Naive thymus-derived CD4-positive, alpha-beta T cell (primary cell): ENCODE measurements at places on chromosomes 2 and 18. TPM values are rescaled to one million over a fixed set of nuclear protein-coding genes. Genes with fewer than 3 reads are reported as not detected.

DNA sequence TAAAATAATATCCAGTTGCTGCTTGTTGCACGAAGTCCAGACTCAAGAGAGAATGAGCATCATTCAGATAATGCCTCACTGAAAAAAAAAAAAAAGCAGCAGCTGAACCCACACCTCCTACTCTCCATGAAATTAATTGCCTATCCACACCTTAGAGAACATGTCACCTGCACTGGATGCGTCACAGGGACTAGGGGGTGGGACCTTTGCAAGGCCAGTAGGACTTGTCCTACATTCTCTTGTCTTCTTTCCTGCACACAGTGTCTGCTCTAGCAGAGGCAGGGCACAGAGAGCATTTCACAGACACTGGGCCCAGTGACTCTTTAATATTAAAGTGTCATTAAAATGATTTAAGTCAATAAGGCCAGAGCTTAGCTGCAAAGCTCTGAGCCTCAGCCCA, at the start of gene ABCA12:
TSS of gene ABCA12 (minus strand) at position 148 of the 400 bp plus-strand sequence. CDS start 418 bp downstream, outside the sequence.
- H3K4me1 ChIP-seq: no peaks in the 10 kb centered on the region
- no peak within 1 kb of the TSS for H3K27ac ChIP-seq
- no peak within 1 kb of the TSS for H3K4me3 ChIP-seq
- no peak for DNase-seq

- H3K4me1 ChIP-seq: no peaks in the 10 kb centered on the region
- no peaks in the 10 kb centered on the region for H3K36me3 ChIP-seq
These were observed 47.9 kb downstream of the COL3A1 start for GRCh38 chr2:189022053-189022481.

GRCh38 chr2:51994123-51994763, 962.3 kb upstream of the NRXN1 start:
- no peak for DNase-seq
- H3K27me3 ChIP-seq: no peaks in the 10 kb centered on the region
- H3K27ac ChIP-seq: no peak overlapping the region
- H3K36me3 ChIP-seq: no peaks in the 10 kb centered on the region
- no peaks in the 10 kb centered on the region for H3K4me1 ChIP-seq

DNA sequence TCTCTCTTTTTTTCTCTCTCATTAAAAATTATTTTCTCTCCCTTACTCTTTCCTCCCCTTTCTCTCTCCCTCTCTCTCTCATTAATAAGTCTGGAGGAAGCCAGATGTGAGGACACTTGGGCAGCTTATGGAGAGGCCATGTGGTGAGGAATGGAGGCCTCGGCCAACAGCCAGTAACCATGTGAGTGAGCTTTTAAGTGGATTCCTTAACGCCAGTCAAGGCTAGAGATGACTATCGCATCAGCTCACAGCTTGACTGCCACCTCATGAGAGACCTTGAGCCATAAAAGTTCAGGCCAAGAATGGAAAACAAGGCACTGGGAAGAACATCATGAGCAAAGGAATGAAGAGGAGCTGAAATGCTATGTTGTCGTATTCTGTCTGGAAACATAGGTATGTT, 39.1 kb downstream of the ETAA1 start:
- no peaks in the 10 kb centered on the region for H3K27me3 ChIP-seq
- H3K27ac ChIP-seq: no peak overlapping the region
- H3K4me3 ChIP-seq: no peak overlapping the region

The MYL1 gene
- total RNA-seq: not detected

The RUFY4 gene
- total RNA-seq: 2.4 TPM

- no peak for DNase-seq
- H3K36me3 ChIP-seq: no peaks in the 10 kb centered on the region
- no peak overlapping the region for H3K4me3 ChIP-seq
- no peak overlapping the region for H3K27ac ChIP-seq
- H3K4me1 ChIP-seq: no peaks in the 10 kb centered on the region
- peaks cover 7% of the 10 kb centered on the region for H3K27me3 ChIP-seq
These were observed 469.3 kb upstream of the MEX3C start for GRCh38 chr18:51666763-51667191.

GRCh38 chr18:50686409-50686808, 126.5 kb downstream of the MAPK4 start:
- H3K4me3 ChIP-seq: no peak overlapping the region
- no peak for DNase-seq
- no peaks in the 10 kb centered on the region for H3K4me1 ChIP-seq
- H3K27me3 ChIP-seq: no peaks in the 10 kb centered on the region

GRCh38 chr2:27831279-27832050, 58.7 kb downstream of the RBKS start:
- no peaks in the 10 kb centered on the region for H3K4me1 ChIP-seq
- no peak overlapping the region for H3K27ac ChIP-seq
- no peaks in the 10 kb centered on the region for H3K36me3 ChIP-seq
- no peak overlapping the region for H3K4me3 ChIP-seq
- no peak for DNase-seq

The BOK gene
- total RNA-seq: not detected
